IPS DF 6.9 (cell line): ENCODE measurements at places on chromosomes 7 and 10.

DNA sequence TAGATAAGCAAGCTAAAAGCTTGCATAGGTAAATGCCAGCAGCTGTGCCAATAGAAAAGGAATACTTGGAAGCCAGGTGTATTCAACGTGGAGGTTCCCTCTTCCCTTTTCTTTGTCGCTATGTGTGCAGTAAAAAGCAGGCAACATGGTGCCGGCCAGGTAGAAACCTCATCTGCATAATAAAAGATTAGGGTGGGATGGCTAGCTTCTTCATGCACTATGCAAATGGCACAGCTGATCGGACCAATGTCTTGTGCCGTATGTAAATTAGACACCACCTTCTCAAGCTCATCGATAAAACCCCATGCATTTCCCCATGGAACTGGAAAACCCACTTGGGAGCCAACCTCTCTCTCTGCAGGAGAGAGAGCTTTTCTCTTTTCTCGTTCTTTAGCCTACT is 150.9 kb upstream of the FOXK1 start:
- no peaks in the 10 kb centered on the region for H3K27me3 ChIP-seq
- H3K36me3 ChIP-seq: no peaks in the 10 kb centered on the region
- H3K27ac ChIP-seq: no peak overlapping the region
- H3K4me3 ChIP-seq: no peak overlapping the region
- H3K4me1 ChIP-seq: no peaks in the 10 kb centered on the region

DNA sequence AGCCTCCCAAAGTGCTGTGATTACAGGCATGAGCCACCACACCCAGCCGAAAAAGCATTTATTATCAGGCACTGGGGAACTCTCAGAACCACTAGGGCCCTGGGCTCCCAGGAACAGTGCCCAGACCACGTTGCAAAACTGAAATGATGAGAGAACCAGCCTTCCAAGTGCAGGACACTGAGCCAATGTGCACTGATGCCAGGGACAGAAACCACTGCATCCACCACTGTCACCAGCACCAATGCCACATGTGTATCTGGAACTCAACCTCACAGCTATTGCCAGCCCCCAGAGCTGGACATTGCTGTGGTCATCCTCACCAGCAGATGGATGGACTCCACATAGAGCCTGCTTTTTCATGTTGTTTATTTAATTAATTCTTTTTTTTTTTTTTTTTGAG is 28.2 kb upstream of the TPST1 start:
- H3K4me3 ChIP-seq: no peak overlapping the region
- H3K36me3 ChIP-seq: no peaks in the 10 kb centered on the region
- no peaks in the 10 kb centered on the region for H3K4me1 ChIP-seq
- DNase-seq: no peak
- H3K27ac ChIP-seq: no peak overlapping the region

- H3K4me3 ChIP-seq: no peak overlapping the region
- no peaks in the 10 kb centered on the region for H3K27me3 ChIP-seq
- H3K27ac ChIP-seq: no peak overlapping the region
- DNase-seq: no peak
Observed at GRCh38 chr7:152335900-152336571, 99.8 kb downstream of the KMT2C start.

- peaks cover 27% of the 10 kb centered on the region; the same call in 1 of the 2 replicates for H3K27me3 ChIP-seq
- H3K4me1 ChIP-seq: peaks cover 4% of the 10 kb centered on the region
- H3K4me3 ChIP-seq: no peak overlapping the region
- no peak for DNase-seq
- no peaks in the 10 kb centered on the region for H3K36me3 ChIP-seq
Observed at GRCh38 chr10:101295261-101295660, 58.7 kb upstream of the BTRC start.

DNA sequence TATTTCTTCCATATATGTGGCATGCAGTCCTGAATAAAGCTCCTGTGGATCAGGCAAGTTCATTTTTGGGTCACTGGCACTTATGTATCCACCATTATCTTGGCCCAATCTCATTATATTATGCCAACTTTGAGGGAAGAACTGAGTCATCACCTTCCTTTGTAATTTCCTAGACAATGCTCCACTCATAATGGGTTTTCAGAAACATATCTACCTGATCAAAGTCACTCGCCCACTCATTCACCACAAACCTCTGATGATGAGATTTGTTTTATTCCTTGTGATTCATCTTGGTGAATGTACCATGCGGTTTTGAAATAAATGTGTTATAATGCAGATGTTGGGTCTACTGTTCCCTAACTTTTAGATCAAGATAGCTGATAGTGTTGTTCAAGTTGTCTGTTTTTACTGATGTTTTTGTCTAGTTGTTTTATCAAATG is 525.8 kb downstream of the KIF20B start:
- no peaks in the 10 kb centered on the region for H3K4me1 ChIP-seq
- no peak for DNase-seq
- no peak overlapping the region for H3K4me3 ChIP-seq
- no peak overlapping the region for H3K27ac ChIP-seq
- no peaks in the 10 kb centered on the region for H3K27me3 ChIP-seq
- no peaks in the 10 kb centered on the region for H3K36me3 ChIP-seq

DNA sequence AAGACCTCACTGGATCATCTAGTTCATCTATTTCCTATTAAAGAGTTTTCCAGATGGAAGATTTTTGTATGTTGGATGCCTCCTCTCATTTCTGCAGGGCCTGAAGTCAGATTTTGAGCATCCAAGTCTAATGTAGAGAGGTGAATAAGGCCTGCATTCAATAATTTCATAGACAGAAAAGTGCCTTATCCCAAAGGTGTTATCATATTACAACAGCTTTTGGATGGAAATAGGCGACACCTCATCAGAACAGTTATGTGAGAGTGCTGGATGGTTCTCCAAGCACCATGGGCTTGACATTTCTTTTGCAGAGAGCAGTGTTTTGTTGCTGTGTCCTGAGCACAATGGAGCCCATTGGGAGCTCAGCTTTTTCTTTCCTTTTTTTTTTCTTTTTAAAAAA is 162.4 kb upstream of the MEOX2 start:
- H3K4me1 ChIP-seq: no peaks in the 10 kb centered on the region
- no peaks in the 10 kb centered on the region for H3K36me3 ChIP-seq
- no peak overlapping the region for H3K4me3 ChIP-seq

DNA sequence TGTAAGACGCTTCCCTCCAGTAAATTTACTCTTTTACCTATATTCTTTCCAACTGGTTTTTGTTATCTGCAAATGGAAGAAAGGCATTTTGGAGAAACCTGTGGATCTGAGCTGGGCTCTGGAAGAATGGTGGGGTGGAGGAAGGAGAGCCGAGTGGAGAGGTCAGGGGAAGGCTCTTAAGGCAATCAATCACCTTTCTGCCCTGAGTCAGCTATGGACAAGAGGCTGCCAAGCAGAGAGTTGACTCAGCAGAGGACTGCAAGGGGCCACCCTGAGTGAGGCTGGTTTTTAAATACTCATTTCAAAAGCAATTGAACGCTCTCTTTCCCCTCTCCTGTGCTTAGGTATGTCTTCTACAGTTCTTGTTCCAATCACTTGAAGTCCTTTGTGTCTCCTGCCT is 81.8 kb downstream of the SPAG6 start:
- no peak overlapping the region for H3K4me3 ChIP-seq
- H3K36me3 ChIP-seq: no peaks in the 10 kb centered on the region
- H3K27me3 ChIP-seq: no peaks in the 10 kb centered on the region
- DNase-seq: no peak
- peaks cover 3% of the 10 kb centered on the region; the same call in 1 of the 2 replicates for H3K4me1 ChIP-seq
- H3K27ac ChIP-seq: no peak overlapping the region

DNA sequence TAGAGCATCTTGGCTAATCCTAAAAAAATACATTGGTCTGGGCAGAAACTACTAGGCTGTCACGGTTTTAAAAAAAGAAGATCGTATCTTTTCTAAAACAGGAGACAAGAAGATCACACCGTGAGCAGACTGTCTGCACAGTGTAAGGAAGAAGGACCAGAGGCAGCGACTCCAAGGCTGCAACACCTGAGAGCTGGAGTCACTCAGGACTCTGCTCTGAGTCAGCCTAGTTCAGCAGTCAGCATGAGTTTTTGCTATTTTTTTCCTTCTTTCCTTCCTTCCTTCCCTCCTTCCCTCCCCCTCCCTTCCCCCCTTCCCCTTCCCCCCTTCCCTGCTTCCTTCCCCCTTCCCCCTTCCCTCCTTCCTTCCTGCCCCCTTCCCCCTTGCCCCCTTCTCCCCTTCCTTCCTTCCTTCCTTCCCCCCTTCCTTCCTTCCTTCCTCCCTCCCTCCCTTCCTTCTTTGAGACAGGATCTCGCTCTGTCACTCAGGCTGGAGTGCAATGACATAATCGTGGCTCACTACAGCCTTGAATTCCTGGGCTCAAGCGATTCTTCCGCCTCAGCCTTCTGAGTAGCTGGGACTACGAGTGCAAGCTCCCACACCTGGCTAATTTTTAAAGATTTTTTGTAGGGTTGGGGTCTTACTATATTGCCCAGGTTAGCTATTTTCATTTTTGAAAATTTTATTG is 24.4 kb downstream of the BAG3 start:
- H3K4me3 ChIP-seq: no peak overlapping the region
- no peak overlapping the region for H3K27ac ChIP-seq
- no peak for DNase-seq
- H3K27me3 ChIP-seq: no peaks in the 10 kb centered on the region
- 0 out of 2 replicates have a peak, but pooled peaks cover 2% of the 10 kb centered on the region for H3K4me1 ChIP-seq

DNA sequence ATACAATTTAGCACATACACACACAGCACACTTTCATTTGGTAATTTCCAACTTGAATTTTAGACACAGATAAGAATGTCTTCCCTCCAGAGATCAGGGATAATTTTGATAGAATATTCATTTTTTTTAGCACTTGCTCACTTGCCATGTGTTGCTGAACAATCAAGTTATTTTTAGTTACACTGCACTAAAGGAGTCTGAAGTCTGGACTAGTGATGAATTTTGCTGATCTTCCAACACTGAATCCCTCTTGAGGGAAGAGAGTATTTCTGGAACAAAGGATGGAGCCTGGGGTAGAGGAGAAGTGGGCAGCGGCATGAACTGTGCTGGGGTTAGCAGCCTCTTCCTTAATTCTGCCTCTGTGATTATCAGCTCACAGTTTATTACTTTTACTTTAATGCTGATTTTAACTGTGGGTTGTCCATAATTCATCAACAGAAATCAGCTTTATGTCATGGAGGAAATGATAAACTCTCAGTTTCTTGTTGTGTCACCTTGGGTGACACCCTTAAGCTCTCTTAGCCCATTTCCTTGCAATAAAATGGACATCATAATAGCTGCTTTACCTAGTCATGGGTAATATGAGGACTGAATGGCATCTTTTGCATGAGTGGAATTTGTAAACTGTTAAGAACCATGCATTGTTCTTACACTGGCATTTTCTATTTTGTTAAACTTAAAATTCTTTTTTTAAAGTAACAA is 32.1 kb downstream of the SGPL1 start:
- no peaks in the 10 kb centered on the region for H3K27me3 ChIP-seq
- no peak overlapping the region for H3K4me3 ChIP-seq
- H3K27ac ChIP-seq: no peak overlapping the region
- no peak for DNase-seq

DNA sequence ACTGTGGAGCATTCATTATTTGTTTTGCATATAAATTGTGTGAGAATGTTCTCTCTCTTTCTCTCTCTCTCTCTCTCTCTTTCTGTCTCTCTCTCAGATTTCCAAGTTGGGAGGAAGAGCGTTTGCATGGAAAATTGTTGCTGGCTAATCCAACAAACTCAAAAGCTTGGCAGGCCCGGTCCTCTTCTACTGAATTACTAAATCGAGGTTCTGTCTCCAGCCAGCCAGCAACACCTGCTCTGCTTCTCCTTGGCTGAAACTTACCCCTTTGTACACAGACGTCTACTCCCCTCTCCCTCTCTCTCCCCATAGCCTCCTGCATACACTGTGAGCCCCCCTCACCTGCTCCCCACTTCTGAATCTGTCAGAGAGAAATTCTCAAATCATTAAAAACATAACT is 996.4 kb upstream of the AUTS2 start:
- no peak overlapping the region for H3K4me3 ChIP-seq
- H3K36me3 ChIP-seq: no peaks in the 10 kb centered on the region
- no peak for DNase-seq
- H3K4me1 ChIP-seq: no peaks in the 10 kb centered on the region

GRCh38 chr10:24465124-24465874 is 256.4 kb downstream of the KIAA1217 start:
- no peaks in the 10 kb centered on the region for H3K27me3 ChIP-seq
- H3K4me3 ChIP-seq: no peak overlapping the region
- no peak for DNase-seq
- no peak overlapping the region for H3K27ac ChIP-seq

GRCh38 chr7:24821045-24821753 is 63.9 kb upstream of the GSDME start:
- no peaks in the 10 kb centered on the region for H3K27me3 ChIP-seq
- H3K4me3 ChIP-seq: no peak overlapping the region
- H3K27ac ChIP-seq: no peak overlapping the region
- DNase-seq: no peak
- no peaks in the 10 kb centered on the region for H3K36me3 ChIP-seq

DNA sequence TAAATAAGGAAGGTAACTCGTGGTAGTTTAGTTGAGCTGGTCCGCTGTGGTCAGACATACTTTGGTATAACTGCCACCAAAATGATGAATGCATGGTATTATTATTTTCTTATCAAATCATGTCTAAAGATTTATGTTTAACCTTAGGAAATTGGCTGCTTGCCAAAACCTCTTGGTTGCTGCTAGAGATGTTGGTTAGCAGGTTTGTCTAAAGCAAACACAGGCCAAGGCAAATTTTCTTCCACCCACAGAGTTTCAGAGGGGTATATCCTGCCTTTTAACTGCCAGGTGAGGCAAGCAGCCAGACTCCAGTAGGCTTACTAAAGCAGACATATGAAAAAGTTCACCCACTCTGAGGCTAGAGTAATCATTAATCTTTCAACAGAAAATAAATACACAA is 101.4 kb downstream of the SEMA3E start:
- H3K27ac ChIP-seq: no peak overlapping the region
- H3K27me3 ChIP-seq: no peaks in the 10 kb centered on the region
- peaks cover 1% of the 10 kb centered on the region; the same call in 1 of the 2 replicates for H3K4me1 ChIP-seq
- DNase-seq: no peak

DNA sequence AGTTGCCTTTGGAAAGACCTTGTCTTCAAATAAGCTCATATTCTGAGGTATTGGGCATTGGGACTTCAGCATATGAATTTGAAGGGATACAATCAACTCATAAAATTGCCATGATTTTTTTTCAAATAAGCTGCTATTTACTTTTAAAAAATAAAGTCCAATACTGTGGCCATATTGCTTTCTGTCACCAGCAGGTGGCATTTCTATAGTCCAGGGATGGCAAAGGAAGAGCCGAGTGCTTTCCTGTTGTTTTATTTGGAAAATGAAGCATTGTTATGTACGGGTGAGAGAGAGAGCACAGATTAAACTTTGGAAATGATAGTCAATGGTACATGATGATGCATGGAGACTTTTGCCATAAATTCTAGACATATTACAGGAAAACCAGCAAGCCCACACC is 104.1 kb upstream of the DPP6 start:
- no peaks in the 10 kb centered on the region for H3K36me3 ChIP-seq
- no peak overlapping the region for H3K27ac ChIP-seq
- H3K4me1 ChIP-seq: no peaks in the 10 kb centered on the region
- no peak overlapping the region for H3K4me3 ChIP-seq

DNA sequence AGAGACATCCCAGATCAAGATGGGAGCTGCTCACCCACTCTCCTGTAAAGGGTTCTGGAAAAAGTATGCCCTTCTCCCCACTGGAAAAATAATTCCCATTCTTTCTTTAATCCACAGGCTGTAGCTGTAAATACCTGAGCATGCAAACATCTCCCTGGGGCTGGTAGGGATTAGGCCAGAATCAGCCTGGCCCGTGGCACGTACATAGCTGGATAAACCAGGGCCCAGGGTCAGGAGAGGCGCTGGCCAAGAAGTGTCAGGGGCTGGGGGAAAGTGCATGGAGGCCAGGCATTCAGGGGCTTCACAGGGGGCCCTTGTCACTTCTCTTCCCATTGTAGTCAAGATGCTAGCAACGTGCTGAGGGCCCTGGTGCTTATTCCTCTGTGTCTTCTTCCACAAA is 30.7 kb upstream of the AQP1 start:
- H3K4me3 ChIP-seq: no peak overlapping the region
- H3K27me3 ChIP-seq: no peaks in the 10 kb centered on the region
- DNase-seq: no peak
- peaks cover 11% of the 10 kb centered on the region for H3K4me1 ChIP-seq
